ENCODE measurements at places on chromosomes 1 and 21.
A peak's percentile ranks its signal among the peaks of the same experiment; 100 is the strongest.

- DNase-seq, result peak; percentile 36
Observed at GRCh38 chr1:1299686-1300351, 7.9 kb downstream of the ACAP3 start.

- peak; percentile 54 for DNase-seq
Observed at GRCh38 chr1:31985430-31985829, 28.2 kb upstream of the KHDRBS1 start.

DNA sequence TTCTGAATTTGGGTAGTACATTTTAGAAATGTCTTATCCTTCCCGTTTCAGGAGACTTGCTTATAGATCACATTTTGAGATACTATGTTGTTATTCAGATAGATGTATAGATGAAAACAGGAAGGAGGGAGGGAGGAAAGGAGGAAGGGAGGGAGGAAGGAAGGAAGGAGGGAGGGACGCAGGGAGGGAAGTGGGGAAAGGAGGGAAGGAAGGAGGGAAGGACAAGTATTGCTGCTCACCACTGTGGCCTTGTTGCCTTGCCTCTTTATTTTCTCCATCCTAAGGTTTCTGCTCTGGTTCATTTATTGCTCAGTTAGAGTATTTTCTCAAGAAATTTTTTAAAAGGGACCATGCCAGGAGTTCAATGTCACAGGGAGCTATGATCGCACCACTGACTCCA, 134.3 kb downstream of the LTN1 start:
- no peak for DNase-seq

DNA sequence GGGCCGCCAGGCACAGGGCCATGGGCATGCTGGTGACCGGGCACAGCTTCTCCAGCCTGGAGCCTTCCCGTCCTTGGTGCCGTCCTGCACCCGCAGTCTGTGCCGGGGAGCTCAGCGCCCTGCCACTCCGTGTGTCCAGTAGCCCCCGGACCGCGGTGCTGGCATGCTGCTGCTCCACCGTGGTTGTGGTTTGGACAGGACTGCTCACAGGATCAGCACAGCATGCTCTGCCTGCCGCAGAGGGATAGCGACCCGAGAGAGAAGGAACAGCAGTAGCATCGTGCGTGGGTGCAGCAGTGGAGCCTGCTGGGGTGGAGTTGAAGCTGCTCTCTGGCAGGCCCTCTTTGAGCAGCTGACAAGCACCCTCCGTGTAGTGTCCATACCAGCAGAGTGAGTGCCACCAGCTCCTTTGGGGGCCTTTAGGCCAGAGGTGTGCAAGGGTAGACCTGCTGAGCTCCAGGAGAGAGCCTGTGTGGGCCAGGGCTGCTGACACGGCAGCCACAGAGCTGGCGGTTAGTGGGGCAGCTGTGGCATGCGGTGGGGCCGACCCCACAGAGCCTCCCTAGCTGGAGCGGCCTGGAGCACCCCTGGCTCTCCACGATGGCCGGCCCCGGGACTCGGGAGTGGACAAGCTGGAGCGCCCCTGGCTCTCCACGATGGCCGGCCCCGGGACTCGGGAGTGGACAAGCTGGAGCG, 6.4 kb upstream of the PCBP3 start:
- no peak for DNase-seq

DNA sequence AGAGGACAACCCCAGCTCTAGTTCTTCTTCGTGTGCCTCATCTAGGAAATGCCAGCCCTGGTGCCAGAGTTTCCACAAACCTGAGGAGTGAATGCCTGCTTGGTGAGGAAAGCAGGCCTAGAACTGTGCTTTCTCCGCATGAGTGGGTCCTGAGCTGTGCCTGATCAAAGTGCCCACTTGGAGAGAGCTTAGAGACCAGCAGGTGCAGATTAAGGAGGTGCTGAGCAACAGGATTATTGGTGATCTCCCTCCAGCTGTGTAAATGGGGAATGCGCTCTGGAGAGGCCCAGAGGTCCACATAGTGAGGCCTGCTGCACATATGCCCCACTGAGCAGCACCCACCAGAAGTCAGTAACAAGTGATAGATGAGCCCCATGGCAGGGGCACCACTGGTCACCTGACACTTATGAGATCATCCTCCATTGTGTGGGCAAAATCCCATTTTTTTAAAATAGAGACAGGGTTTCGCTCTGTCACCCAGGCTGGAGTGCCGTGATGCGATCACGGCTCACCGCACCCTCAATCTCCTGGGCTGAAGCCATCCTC, 127.2 kb upstream of the ZC3H12A start:
- DNase-seq, result no peak

GRCh38 chr1:247445526-247446356, 12.2 kb downstream of the OR2B11 start:
- DNase-seq, result peak; percentile 8

- DNase-seq, result no peak
Observed at GRCh38 chr21:41717573-41718330, 49.1 kb downstream of the RIPK4 start.

DNA sequence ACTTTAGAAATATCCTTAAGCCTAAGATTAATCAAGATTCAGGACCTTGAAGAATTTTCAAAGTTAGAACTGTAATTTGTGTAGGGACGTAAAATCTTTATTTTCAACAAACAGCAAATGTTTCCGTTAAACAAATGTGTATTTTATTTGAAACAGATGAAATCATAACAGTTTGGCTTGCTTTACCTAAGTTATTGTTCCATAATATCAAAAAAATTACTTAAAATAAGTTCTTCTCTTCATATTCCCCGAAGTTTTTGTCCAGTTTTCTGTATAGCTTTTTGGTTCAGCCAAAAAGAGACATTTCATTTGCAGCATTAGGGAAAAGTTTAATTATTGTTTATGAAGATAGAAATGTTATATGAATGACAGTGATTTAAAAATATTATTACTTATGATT, 100.1 kb downstream of the NFIA start:
- no peak for DNase-seq

- no peak for DNase-seq
Observed at GRCh38 chr1:151994956-151995355, 1.3 kb upstream of the S100A10 start.

GRCh38 chr21:32135401-32136363, 143.2 kb downstream of the MIS18A start:
- no peak for DNase-seq

- DNase-seq, result no peak
Observed at GRCh38 chr1:103365860-103366569, 159.5 kb upstream of the RNPC3 start.

GRCh38 chr21:31023680-31024079, 14.6 kb downstream of the KRTAP19-8 start:
- no peak for DNase-seq

GRCh38 chr1:84259376-84259775, 42.1 kb upstream of the SAMD13 start:
- no peak for DNase-seq

GRCh38 chr1:43279161-43279560, 6.2 kb downstream of the C1orf210 start:
- no peak for DNase-seq

DNA sequence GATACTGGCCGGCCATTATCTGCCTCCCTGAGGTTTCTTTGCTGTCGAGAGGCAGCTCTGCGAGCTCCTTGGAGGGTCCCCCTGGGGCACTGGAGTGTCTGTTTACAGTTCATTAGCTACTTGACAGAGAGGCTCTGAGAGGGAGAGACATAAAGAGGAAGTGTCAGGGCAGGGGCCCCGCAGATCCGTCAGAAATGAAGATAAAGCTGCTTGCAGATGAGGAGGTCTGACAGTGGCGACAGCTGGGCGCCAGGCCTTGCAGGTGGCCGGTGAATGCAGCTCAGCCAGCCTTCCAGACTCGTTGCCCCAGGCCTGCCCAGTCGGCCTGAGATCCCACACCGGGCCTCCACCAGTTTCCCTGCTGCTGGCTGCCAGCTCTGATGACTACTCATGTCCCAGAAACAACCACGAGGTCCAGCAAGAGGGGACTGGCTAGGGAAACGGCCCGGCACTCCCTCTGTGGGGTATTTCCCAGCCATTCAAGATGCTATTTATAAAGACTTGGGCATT, 84.7 kb downstream of the DISP3 start:
- no peak for DNase-seq

DNA sequence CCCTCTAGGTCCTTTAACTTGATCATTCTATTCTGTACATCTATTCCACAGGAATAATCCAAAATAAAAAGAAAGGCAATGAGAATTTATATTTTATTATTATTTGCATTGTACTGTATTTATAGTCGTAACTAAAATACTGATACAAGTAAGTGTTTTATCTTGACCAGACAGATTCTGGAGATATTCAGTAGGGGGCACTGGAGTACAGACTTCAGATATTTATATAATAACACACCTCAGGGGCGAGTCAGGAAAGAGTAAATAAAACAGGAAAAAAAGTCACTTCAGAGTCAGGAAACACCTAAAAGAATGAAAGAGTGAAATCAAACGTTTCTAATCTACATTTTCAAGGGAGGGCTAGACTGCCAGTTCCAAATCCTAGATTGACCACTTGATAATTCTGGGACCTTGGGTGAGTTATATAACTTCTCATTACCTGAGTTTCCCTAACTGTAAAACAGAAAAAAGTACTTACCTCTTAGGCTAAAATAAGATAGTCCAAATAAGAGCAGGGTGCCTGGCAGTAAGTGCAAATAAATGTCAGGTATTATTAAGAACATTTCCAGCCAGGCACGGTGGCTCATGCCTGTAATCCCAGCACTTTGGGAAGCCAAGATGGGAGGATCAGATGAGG, 31.1 kb upstream of the MTF1 start:
- DNase-seq, result peak; percentile 55

DNA sequence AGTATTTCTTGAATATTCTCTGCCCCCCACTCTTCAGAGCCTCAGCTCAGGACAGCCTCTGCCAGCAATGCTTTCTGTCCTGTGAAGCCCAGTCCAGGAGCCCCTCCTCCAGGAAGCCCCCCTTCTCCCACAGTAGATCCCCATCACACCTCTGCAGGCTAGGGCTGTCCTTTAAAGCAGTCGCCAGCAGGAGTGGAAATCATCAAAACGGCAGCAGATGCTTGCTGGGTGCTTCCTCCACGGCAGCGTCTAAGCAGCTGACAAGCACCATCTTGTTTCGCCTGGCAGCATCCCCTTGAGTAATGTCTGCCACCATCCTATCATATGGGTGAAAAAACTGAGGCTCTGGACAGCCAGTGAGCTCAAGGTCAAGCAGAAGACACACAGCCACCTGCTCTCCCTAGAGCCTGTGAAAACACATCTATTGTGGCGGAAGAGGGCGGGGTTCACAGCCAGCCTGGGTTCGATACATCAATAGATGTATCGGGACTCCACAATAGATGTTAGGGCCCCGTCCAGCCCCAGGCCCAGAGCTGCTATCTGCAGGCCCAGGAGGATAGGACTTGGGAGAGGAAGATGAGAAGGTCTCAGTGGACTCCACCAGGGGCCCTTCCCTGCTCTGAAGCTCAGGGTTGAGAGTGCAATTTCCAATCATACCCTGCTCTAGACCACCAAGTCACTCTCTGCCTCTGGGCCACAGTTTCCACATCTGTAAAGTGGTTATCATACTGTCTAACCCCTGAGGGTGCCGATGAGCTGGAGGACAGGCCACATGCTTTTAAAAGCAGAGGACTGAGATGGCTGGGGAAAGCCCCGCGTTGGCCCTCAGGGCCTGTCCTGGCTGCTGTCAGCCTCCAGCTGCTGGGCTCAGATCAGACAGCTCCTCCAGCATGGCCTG, 17.5 kb downstream of the RUNX3 start:
- peak; percentile 60 for DNase-seq

- no peak for DNase-seq
Observed at GRCh38 chr1:176989023-176989422, 175.5 kb downstream of the ASTN1 start.

- DNase-seq, result no peak
Observed at GRCh38 chr1:223775054-223775453, 62.7 kb downstream of the CAPN2 start.

Measured in CD4-positive, alpha-beta T cell treated with Interleukin-21 for 1 hour (primary cell).